ENCODE measurements at places on chromosomes 1 and 21.

GRCh38 chr1:178010674-178011464 lies 41.0 kb upstream of the SEC16B start:
- DNase-seq = no peak

DNA sequence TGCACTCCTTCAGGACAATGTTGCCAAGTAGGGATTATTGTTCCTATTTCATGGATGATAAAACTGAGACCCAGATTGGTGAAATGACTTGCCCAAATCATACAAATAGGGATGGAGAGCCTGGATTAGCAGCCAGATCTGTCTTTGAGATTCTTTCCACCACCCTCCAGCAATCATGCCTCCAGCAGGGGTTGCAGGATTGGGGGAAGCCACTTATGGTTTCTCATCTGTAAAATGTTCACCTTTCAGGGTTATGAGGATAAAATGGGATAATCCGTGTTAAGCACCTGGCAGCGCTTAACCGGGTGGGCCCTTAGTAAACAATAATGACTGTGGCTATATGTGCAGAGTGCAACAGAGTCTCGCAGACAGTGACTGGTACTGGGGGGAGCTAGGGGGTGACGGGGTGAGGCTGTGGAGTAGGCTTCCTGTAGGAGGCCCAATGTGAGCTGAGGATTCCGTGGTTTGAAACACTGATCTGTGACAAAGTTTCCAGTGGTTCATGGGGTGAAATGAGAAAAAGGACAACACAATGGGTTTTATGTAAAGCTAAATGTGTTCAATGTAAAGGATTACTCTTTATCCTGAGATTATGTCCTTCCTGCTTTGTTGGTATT lies 33.7 kb upstream of the FOXO6 start:
- no peak for DNase-seq

GRCh38 chr1:31505911-31506497 lies 70.3 kb upstream of the TINAGL1 start:
- DNase-seq = peak; percentile 87

DNA sequence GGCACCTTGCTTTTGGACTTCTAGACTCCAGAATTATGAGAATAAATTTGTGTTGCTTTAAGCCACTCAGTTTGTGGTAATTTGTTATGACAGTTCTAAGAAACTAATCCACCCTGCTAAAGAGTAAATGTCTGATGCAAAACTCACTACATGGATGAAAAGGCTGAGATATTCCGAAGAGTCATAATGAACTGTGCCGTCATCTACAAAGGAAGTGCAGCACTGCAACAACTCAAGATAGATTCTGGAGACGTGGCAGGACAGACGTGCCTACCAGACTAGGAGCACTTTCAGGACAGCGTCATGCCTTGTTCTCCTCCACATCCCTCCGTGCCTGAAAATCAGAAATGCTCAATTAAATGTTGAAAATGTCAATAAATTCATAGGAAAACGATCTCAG lies 24.4 kb upstream of the IRF2BP2 start:
- DNase-seq = no peak

DNA sequence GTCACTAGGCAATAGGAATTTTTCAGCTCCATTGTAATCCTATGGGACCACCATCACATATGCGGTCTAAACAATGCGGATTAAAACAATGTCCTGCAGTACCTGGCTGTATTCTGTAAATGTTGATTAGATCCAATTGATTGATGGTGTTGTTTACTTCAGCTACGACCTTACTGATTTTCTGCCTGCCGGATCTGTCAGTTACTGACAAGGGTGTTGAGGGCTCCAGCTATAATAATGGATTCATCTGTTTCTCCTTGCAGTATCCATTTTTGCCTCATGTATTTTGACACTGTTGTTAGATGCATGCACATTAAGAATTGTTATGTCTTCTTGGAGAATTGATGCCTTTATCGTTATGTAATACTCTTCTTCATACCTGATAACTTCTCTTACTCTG lies 39.0 kb downstream of the RAP1A start:
- DNase-seq = no peak

DNA sequence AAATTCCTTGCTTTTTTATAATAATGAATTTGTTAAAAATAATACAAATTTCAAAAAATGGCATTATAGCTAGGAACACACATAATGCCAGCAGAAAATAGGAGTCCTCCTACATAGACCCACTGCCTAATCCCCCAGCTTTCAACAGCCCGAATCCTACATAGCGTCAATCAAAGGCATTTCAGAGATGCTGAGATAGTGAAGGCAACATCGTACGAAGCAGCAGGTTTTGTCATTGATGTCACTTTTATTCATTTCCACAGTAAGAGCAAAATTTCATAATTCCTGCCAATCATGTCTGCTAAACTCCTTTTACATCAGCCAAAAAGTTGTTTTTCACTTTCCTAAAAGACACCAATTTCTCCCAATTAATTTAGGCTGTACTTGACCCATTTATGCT lies 94.1 kb downstream of the GREM2 start:
- DNase-seq = no peak

DNA sequence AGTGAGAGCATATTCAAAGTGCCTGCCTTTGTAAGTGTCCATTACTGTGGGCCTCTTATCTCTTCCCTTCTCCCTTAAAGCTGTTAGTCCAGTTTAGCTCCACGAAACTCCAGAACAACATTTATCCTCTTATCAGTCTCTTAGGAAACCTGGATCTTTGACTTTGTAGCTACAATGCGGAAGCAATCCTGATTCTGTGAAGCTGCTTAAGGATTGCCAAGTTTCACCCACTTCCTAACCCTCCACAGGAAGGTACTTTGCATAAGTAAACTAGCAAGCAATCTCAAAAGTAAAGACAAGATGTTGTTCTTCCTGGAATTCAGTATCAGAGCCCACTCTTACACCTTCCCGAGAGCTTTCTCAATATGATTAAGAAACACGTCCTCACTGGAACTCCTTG lies 164.9 kb upstream of the USP25 start:
- DNase-seq = no peak

DNA sequence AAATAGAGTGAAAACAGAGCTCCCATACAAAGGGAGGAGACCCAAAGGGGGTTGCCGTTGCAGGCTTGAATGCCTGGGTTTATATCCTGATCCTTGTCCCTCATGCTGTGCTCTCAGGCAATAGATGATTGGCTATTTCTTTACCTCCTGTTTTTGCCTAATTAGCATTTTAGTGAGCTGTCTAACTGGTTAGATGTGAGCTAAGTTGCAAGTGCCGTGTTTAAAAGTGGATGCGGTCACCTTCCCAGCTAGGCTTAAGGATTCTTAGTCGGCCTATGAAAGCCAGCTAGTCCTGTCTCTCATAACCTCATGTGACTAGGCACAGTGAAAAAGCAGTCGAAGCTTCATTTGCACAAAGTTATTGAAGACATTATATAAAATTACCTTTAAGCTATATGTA lies 356.7 kb upstream of the TMPRSS15 start:
- DNase-seq = no peak

DNA sequence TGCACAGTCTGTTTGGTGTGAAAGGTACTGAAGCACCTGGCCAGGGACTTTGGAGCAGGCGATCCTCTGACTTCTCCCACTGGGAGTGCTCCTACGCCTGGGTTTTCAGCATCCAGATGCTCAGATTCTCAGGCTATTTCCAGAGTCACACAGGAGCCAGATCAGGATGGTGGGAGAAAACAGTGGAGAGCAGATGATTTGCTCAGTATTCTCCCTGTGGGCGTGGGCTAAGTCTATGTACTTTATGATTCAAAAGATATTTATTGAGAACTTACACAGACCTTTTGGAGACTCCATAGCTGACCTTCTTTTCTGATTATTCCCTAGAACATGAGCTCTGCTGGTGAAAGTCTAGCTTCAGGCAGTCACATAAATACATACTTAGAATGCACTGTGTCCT lies 134.6 kb downstream of the TENT5C start:
- no peak for DNase-seq

DNA sequence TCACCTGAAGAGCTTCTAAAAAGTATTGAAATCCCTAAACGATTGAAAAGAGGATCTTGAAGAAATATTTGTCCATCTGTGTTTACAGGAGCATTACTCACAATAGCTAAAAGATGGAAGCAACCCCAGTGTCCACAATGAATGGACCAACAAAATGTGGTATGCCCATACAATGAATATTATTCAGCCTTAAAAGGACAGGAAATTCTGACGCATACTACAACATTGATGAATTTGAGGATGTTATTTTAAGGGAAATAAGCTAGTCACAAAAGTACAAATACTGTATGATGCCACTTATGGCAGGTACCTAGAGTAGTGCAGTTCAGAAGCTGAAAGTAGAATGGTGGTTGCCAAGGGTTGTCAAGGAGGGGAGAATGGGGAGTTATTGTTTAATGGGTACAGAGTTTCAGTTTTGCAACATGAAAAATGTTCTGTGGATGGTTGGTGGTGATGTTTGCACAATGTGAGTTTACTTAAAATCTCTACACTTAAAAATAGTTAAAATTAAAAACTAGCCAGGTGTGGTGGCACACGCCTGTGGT lies 37.1 kb upstream of the GADD45A start:
- DNase-seq = no peak

DNA sequence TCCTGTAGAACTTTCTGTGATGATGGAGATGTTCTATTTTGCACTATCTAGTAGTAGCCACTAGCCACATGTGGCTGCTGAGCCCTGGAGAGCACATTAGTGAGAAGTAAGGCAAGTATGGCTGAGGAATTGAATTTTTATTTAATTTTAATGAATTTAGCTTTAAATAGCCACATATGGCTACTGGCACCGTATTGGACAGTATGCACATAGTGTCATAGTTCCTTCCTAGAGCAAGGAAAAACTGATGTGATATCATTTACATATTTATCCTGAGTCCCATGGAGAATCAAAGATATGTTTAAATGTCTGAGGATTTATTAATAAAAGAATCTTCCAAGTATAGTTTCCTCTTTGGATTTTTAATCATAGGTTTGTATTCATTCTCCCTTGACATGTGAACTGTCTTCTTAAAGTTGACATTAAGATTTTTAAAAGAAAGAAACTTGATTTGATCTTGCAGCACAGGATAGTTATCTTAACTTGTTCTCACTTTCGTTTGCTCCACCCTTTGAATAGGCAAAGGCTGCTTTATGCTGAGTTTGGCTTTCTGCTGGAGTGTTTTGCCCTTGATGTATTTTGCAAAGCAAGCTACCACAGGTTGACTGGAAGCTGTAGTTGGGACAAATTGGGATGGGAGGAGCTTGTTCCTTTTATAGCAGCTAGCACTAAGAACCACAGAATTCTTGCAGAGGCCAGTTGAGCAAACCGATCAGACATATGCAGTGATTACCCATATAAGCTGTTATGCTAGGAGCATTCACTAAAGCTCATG lies 129.7 kb downstream of the VPS13D start:
- no peak for DNase-seq

DNA sequence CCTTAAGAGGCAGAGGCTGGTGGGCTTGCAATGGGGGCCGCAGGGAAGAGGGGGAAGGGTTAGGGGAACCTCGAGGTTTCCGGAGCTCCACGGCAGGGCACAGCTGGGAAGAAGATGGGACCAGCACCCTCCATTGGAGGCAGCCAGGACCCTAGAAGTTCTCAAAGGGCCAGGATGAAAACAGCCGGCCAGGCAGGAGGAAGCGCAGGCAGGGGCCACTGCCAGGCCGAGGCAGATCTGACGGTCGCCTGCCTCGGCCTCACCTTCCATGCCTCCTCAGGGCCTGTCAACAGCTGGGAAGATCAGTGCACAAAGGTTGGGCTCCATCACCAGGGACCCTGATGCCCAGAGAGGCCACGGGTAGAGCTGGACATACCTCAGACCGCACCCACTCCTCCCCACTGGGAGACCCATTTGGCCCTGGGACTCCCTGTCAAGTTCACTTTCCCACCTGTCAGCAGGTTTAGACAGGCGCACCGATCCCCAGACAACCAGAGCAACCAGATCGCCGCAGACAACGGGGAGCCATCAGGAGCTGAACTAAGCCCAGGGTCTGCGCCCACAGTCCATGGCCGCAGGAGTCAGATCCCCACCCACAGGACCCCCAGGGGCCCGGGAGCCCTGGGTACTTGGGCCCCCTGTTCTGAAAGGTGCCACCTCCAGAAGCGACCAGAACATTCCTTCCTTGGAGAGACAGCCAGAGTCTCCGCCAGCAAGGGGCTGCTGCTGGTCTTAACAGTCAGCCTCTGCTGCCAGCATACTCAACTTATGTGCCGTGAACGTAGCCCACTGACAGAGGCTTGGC lies 2.2 kb downstream of the SLC19A1 start:
- DNase-seq = no peak

- no peak for DNase-seq
Observed at GRCh38 chr1:239218301-239218700, 168.1 kb upstream of the CHRM3 start.

GRCh38 chr1:81410941-81411340 lies 389.8 kb upstream of the ADGRL2 start:
- no peak for DNase-seq

GRCh38 chr1:156074661-156075060 lies 7.6 kb downstream of the MEX3A start:
- DNase-seq = no peak

DNA sequence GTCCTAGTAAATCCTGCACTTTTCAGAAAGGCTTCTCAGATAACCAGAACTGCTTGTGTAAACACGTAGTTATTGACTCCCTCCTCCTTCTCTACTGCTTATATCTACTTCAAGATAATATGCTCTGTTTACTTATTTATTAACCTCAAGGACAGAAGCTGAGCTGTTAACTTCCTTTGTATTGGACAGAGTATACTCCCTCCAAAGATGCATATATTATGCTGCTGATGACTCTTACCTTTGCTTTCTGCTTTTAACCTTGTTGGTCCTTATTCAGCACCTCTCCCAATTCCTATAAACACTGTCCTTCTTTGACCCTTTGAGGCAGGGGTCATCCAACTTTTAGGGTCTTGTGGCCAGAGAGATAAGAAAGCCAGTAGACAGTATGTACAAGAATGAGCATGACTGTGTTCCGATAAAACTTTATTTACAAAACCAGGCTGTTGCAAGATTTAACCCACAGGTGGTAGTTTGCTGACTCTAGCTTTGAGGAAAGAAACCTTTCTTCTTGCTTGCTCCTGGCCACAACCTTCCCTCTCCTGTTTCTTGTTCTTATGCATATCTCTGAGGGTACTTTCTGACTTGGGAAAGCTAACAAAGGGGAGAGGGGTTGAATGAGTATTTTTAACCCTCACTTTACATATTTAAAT lies 4.9 kb downstream of the TPM3 start:
- DNase-seq = no peak

DNA sequence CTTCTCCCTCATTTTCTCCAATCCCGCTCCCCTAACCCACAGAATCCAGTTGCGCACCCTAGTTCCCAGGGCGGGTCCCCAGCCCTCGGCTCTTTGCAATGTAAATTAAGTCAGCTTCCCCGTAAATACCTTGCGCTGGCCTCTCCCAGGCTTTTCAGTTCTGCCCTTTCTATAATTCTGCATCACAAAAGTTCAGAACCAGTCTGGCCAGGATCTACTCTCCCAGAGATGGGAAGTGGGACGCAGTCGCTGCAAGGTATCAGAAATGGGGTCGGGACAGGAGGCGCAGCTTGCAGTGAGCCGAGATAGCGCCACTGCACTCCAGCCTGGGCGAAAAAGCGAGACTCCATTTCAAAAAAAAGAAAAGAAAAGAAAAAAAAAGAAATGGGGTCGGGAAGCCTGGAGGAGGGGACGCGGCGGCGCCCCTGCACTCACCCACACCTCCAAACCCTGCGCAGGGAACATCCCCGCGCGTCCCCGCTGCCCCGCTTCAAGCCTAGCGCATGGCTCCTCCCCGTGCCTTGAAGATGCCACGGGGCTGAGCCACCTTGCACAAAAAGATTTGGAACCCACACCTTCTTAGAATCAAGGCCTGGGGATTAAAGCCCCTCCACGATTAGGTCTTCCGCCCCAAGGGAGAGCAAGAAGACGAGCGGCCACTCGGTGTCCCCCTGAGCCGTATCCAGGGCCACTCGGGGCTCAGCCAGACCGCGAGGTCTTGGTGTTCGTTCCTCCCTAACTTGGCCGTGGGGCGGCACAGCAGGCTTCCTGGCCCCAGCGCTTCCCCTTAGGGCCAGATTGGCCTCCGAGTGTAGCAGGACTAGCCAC lies 27.2 kb upstream of the ITLN2 start:
- no peak for DNase-seq

Measured in AG10803 (cell line).